ENCODE measurements at places on chromosomes 7 and 10. TPM values are rescaled to one million over a fixed set of nuclear protein-coding genes. Genes with fewer than 3 reads are reported as not detected.

The SPDYE16 gene
- not detected for total RNA-seq

The ECHDC3 gene
- total RNA-seq: 6.1 TPM

The FXYD4 gene
- not detected for total RNA-seq

The ERVW-1 gene
- not detected for total RNA-seq

The SEMA3A gene
- 8.5 TPM for total RNA-seq

DNA sequence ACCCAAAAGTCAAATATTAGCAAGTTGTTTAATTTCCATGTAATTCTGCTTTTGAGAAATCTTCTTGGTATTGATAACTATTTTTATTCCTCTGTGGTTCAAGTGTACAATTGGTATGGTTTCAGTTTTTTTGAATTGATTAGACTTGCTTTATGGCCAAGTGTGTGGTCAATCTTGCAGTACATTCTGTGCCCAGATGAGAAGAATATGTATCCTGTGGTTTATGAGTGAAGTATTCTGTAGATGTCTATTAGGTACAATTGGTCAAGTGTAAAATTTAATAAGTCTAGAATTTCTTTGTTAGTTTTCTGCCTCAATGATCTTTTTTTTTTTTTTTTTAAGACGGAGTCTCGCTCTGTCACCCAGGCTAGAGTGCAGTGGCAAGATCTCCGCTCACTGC lies 36.6 kb upstream of the C7orf33 start:
- no peak overlapping the region for H3K27ac ChIP-seq
- no peaks in the 10 kb centered on the region for H3K36me3 ChIP-seq
- no peaks in the 10 kb centered on the region for H3K4me1 ChIP-seq
- DNase-seq: no peak

DNA sequence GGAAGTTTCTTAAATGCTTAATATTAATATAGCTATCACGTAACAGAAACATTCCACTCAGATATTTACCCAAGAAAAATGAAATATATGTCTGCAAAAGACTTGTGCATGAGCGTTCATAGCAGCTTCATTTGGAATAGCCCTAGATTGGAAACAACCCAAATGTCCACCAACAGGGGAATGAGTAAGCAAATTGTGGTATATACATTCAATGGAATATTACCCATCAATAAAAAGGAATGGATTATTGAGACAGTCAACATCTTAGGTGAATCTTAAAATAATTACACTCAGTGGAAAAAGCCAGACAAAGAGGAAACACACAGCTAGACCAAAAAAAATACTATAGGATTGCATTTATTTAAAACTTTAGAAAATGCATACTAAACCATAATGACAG lies 90.4 kb upstream of the KAT6B start:
- no peak overlapping the region for H3K4me3 ChIP-seq
- H3K36me3 ChIP-seq: no peaks in the 10 kb centered on the region
- H3K4me1 ChIP-seq: peaks cover 6% of the 10 kb centered on the region
- DNase-seq: no peak
- no peaks in the 10 kb centered on the region for H3K27me3 ChIP-seq

DNA sequence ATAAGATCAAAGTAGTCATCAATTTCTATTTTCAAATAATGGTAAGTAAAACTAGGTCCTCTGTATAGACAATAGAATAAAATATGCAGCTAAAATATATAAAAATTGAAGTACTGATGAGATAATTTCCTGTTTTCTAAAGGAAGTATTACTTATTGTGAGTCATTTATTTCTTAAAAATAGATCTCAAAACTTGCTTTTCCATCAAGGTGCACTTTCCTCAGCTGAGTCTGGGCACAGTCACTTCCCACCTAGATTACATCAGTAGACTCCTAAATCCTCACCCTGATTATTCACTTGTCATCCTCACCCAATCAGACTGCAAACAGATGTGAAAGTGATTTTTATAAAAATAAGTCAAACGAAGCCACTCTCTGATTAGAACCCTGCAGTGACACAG lies 211.5 kb downstream of the POM121L12 start:
- no peak overlapping the region for H3K27ac ChIP-seq
- no peaks in the 10 kb centered on the region for H3K4me1 ChIP-seq
- H3K4me3 ChIP-seq: no peak overlapping the region
- peaks cover 1% of the 10 kb centered on the region for H3K27me3 ChIP-seq

DNA sequence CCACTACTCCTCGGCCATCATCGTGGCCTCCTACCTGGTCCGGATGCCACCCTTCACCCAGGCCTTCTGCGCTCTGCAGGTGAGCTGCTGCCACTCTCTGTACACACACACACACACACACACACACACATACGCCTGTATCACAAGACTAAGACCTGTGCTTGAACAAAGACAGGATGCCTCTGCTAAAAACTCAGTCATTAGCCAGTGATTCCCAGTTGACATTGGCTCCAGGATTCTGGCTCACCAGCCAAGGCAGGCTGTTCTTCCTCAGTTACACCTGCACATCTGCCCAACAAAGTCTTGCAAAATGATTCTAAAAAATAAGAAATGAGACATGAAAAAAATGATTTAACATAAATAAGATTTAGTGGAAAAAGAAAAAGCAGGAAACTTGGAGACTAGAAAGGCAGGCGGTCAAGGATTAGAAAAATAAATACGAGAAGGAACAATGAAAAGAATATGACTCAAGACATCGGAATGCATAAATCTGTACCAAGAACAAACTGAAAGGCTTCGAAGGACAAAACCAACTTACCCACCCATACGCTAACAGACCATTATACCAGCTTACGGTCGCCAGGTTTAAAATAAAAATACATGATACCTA lies 7.4 kb upstream of the LRRC18 start:
- no peaks in the 10 kb centered on the region for H3K4me1 ChIP-seq
- no peaks in the 10 kb centered on the region for H3K36me3 ChIP-seq
- no peak overlapping the region for H3K27ac ChIP-seq
- H3K27me3 ChIP-seq: no peaks in the 10 kb centered on the region

- H3K27ac ChIP-seq: no peak overlapping the region
- H3K27me3 ChIP-seq: no peaks in the 10 kb centered on the region
- no peak for DNase-seq
- no peaks in the 10 kb centered on the region for H3K36me3 ChIP-seq
- no peak overlapping the region for H3K4me3 ChIP-seq
- peaks cover 37% of the 10 kb centered on the region for H3K4me1 ChIP-seq
These were observed 101.0 kb downstream of the AOAH start for GRCh38 chr7:36623247-36623646.

DNA sequence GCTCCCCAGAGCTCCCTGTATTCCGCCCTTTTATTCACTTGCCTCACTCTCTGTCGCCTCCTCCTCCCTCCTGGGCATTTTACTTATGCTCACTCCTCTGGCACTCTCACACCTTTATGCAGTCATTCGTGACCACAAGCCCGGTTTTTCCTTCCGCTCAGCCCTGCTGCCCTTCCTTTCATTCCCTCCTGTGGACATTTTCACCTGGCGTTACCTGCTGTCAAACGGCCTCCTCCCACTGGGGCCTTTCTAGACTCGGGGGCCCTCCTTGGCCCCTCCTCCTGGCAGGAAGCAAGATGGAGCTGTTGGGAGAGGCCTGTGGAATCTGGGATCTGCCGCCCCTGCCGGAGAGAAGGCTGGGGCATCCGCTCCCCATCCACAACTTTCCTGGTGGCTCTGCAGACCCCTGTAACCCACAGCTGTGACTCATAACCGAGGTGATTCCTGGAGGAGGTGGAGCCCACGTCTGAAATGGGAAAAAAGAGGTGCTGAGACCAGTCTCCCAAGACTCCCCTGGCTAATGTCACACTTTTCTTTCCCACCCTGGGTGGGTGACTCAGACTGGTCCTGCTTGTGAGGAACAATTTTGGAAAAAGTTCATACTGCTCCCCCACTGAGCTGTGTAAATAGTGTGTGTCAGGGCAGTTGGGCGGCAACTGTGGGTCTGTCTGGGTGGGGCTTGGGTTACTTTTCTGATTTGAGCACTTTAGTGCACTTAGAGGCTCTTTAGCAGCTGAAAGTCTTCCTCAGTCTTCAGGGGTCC lies 1.2 kb downstream of the VCL start:
- peak overlapping the region; percentile 99 for H3K4me3 ChIP-seq
- peaks cover 17% of the 10 kb centered on the region for H3K27me3 ChIP-seq
- DNase-seq: peak; percentile 71
- H3K4me1 ChIP-seq: peaks cover 32% of the 10 kb centered on the region

GRCh38 chr7:988963-989529 lies 6.1 kb downstream of the CYP2W1 start:
- peaks cover 2% of the 10 kb centered on the region for H3K4me1 ChIP-seq
- no peaks in the 10 kb centered on the region for H3K36me3 ChIP-seq
- no peak for DNase-seq
- H3K27ac ChIP-seq: no peak overlapping the region
- peaks cover 6% of the 10 kb centered on the region for H3K27me3 ChIP-seq

- peaks cover 13% of the 10 kb centered on the region for H3K4me1 ChIP-seq
- H3K36me3 ChIP-seq: no peaks in the 10 kb centered on the region
- no peak overlapping the region for H3K4me3 ChIP-seq
- H3K27ac ChIP-seq: no peak overlapping the region
These were observed 3.5 kb upstream of the CPA2 start for GRCh38 chr7:130263130-130263529.

- no peak for DNase-seq
- no peak overlapping the region for H3K4me3 ChIP-seq
- H3K36me3 ChIP-seq: no peaks in the 10 kb centered on the region
- no peaks in the 10 kb centered on the region for H3K4me1 ChIP-seq
These were observed 341.0 kb upstream of the ZMIZ1 start for GRCh38 chr10:78727728-78728127.

DNA sequence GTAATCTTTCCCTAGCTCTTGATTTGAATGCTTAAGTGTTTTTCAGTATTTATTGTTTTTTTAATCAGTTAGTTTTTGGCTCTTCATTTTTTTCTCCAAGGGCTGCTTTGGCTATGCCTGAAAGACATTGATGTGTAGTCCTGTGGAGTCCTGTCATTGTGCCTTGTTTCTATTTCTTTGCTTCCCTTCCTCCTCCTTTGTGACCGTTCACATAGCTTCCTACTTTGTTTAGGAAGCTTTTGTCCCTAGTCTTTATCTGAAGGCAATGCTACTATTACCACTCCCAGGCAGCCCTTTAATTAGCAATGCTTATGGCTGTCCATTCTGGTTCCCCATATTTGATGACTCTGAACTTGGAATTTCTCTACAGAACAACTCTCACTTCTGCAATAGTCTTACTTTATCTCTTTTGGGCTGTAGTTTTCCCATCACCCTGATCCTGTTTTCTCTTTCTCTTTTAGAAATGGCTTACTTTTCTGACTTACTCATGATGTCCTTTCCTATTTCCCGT lies 39.9 kb downstream of the ADCYAP1R1 start:
- H3K4me3 ChIP-seq: no peak overlapping the region
- peaks cover 3% of the 10 kb centered on the region for H3K27me3 ChIP-seq
- peaks cover under 1% of the 10 kb centered on the region for H3K36me3 ChIP-seq
- H3K27ac ChIP-seq: no peak overlapping the region

DNA sequence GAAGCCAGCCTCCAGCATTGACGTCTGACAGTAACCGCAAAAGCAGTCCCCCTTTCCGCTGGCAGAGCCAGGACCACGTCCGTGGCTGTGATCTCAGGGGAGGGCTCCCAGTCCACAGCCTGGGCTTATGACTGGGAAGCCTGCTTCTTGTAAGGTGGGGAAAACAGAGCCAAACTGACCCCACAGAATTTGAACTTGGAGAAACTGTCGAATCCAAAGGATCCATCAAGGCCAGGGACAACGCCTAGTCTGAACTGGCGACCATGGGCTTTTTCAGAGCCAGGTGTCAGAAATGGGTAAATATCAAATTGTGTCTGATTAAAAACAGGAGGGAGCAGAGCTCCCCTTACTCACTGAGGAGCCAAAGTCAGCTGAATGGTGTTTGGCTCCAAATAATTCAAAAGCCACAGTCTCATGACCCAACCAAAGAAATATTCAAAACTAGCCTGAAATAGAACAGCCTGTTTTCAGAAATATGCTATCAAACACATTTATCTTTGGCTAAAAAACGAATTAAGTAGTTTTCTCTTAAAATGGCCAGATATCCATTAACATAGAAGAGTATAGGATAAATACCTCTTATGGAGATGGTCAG lies 751.4 kb upstream of the GALNT17 start:
- no peak overlapping the region for H3K4me3 ChIP-seq
- peaks cover 4% of the 10 kb centered on the region for H3K4me1 ChIP-seq
- no peaks in the 10 kb centered on the region for H3K27me3 ChIP-seq
- DNase-seq: no peak
- no peak overlapping the region for H3K27ac ChIP-seq

- H3K4me1 ChIP-seq: peaks cover 40% of the 10 kb centered on the region
- H3K27ac ChIP-seq: no peak overlapping the region
- H3K4me3 ChIP-seq: no peak overlapping the region
These were observed 114.2 kb downstream of the SPAG6 start for GRCh38 chr10:22459496-22459895.

DNA sequence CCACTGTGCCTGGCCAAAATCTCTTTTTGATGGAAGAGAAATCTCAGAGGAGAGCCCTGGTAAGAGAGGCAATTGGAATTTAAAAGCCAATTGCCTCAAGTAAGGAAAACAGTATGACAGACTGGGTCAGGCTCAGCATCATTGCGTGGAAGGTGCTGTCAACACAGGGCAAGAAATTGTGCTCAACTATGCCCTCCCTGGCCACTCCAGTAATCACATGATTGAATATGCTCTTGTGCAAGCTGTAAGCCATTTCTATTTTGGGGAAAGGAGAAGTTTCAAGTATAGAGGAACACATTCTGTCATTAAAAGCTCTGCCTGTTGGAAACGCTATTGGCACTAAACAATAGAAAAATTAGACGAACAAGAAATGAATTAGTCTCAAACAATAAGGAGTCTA lies 1127.7 kb downstream of the REEP3 start:
- H3K4me1 ChIP-seq: no peaks in the 10 kb centered on the region
- H3K36me3 ChIP-seq: no peaks in the 10 kb centered on the region
- DNase-seq: no peak
- H3K4me3 ChIP-seq: no peak overlapping the region
- H3K27me3 ChIP-seq: no peaks in the 10 kb centered on the region

- H3K27me3 ChIP-seq: peaks cover 2% of the 10 kb centered on the region
- H3K4me1 ChIP-seq: peaks cover 27% of the 10 kb centered on the region
- peak overlapping the region; percentile 79 for H3K27ac ChIP-seq
- no peaks in the 10 kb centered on the region for H3K36me3 ChIP-seq
- DNase-seq: no peak
These were observed 592 bp upstream of the PIK3CG start for GRCh38 chr7:106864298-106865081.

DNA sequence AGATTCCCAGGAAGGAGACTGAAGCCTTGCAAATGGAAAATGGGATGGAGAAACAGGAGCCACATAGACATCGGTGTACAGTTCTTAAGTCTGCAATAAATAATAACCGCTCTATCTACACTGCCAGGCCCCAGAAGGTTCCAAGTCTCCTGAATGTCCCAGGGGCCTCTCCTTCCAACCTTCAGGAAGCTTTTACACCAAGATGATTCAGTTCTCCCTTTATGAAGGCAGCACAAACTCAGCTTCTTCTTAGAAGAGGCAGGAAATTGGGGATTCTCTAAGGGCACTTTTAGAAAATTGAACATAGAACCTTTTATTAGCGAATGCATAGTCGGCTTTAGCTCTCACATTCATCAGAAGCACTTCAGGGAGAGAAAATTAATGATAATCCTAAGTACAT lies 130.8 kb upstream of the LYZL1 start:
- no peaks in the 10 kb centered on the region for H3K4me1 ChIP-seq
- peaks cover 4% of the 10 kb centered on the region for H3K27me3 ChIP-seq
- H3K27ac ChIP-seq: no peak overlapping the region
- DNase-seq: no peak

- peaks cover 9% of the 10 kb centered on the region for H3K36me3 ChIP-seq
- DNase-seq: no peak
- no peak overlapping the region for H3K4me3 ChIP-seq
These were observed 353.4 kb downstream of the DNAJB6 start for GRCh38 chr7:157690058-157690832.

- H3K4me3 ChIP-seq: peak overlapping the region; percentile 94
- H3K36me3 ChIP-seq: no peaks in the 10 kb centered on the region
- H3K27me3 ChIP-seq: peaks cover 11% of the 10 kb centered on the region
- H3K27ac ChIP-seq: no peak overlapping the region
- DNase-seq: peak; percentile 56
- H3K4me1 ChIP-seq: peaks cover 22% of the 10 kb centered on the region
These were observed 328 bp downstream of the ESYT2 start for GRCh38 chr7:158829021-158829341.
